Muscle of arm (tissue), 14 donors: ENCODE measurements at places on chromosomes 12 and 14.

- no peak for DNase-seq
These were observed 616.5 kb downstream of the TRHDE start for GRCh38 chr12:72888693-72889092.

DNA sequence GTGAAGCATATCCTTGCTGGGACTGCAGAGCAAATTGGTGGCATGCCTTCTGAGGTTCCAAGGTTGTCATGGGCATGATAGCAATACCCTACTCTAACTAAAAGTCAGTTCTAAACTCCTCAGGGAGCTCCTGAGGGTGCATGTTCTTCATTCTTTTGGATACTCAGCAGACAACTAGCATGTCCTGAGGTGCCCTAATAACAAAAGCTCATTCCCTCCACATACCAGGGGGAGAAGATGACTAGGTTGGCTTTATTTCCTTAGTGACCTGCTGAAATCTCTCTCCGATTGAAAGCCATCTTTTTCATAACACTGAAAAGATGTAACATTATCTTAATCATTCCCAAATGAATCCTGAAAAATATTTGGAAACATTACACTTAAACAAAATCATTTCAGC lies 188.7 kb upstream of the IGF1 start:
- no peak for DNase-seq

- DNase-seq = no peak
These were observed 15.2 kb upstream of the RNASE12 start for GRCh38 chr14:20606190-20606901.

- no peak for DNase-seq
These were observed at the start of gene GMPR2 for GRCh38 chr14:24232645-24233537. Gene GMPR2, plus strand, starts transcription at chr14:24232929. Its CDS starts 325 bp downstream, at chr14:24233254.

- no peak for DNase-seq
These were observed 61.8 kb upstream of the RTL1 start for GRCh38 chr14:100965296-100965695.

DNA sequence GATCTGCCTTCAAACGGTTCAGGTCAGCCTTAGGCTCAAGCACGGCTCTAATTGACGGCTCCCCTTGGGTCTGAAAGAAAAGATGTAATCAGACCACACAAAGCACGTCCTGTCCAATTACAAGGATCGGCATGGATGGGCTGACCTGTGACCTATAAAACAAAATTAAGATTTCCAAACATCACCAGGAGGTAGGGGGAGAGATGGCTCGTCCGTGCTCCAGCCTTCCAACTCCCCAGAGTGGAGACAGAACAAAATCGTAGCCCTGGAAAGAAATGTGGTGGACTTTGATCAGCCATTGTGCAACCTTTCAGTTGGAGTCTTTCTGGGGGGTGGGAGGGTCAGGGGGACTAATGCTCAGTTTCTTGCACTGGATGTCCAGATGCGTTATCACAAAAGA lies 226.6 kb upstream of the DIO3 start:
- no peak for DNase-seq

GRCh38 chr12:26297396-26298070 lies 102.2 kb downstream of the SSPN start:
- DNase-seq = no peak
